ENCODE measurements at places on chromosomes 11 and 22. TPM values are rescaled to one million over a fixed set of nuclear protein-coding genes. Genes with fewer than 3 reads are reported as not detected.

The ACR gene
- not detected for total RNA-seq

The DEUP1 gene
- not detected for total RNA-seq

DNA sequence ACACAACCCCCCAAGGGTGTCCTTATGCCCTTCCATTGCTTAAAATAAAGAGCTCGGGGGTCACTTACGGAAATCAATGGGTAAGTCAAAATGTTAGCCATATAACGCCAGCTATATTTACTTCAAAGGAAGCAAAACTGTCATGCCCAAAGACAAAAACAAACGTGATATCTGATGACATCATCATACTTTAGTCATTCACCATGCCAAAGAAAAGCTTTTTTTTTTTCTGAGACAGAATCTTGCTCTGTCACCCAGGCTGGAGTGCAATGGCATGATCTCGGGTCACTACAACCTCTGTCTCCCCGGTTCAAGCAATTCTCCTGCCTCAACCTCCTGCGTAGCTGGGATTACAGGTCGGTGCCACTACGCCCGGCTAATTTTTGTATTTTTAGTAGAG is 47.7 kb upstream of the SC5D start:
- no peak for DNase-seq

GRCh38 chr11:92979176-92979575 is 9.7 kb downstream of the MTNR1B start:
- no peak for DNase-seq

DNA sequence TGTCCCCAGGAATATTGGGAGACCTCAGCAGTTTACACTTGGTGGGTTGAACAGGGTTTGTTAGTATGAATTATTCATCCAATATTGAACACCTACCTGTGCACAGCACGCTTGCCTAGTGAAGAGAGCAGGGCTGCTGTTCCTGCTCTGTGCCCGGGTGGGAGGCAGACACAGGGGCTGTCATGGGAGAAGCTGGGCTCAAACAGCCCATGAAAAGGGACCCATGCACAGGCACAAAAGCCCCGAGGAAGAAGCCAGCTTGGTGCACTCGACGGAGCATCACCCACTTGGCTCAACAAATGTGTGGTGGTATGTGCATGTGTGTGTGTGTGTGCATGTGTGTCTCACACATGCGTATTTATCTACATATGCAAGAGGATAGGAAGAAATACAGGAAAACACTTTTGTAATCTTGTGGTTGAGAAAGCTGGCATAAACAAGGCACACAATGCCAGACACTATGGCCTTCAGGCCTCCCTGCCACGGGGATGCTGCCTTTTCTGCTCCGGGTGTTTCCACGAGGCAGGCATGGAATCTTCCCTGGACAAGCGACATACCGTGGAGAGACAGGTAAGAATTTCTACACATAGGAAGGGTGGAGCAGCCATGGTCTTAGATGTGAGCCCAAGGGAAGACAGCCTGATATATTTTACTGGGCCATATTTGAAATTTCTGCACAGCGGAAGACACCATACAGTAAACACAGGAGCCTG is 5.0 kb upstream of the APOBEC3A start:
- DNase-seq = no peak

DNA sequence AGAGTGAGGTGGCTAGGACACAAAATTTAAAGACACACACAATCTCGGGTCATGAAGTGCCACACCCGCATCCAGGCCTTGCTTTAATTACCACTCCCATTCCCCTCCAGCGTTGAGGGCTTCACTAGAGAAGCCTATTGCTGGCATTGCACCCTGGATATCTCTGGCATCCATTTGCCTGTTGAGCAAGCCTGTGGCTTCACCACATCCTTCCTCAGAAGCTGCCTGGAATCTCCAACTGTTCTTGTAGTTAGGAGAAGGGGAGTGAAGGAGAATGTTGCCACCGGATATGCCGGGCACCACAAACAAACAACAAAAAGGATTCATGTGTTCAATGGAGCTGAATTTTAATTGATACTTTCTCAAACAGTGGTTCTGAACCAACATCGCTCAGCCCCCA is 34.4 kb upstream of the RCN1 start:
- DNase-seq = no peak

GRCh38 chr11:124123622-124124021 is 8.4 kb downstream of the VWA5A start:
- no peak for DNase-seq

DNA sequence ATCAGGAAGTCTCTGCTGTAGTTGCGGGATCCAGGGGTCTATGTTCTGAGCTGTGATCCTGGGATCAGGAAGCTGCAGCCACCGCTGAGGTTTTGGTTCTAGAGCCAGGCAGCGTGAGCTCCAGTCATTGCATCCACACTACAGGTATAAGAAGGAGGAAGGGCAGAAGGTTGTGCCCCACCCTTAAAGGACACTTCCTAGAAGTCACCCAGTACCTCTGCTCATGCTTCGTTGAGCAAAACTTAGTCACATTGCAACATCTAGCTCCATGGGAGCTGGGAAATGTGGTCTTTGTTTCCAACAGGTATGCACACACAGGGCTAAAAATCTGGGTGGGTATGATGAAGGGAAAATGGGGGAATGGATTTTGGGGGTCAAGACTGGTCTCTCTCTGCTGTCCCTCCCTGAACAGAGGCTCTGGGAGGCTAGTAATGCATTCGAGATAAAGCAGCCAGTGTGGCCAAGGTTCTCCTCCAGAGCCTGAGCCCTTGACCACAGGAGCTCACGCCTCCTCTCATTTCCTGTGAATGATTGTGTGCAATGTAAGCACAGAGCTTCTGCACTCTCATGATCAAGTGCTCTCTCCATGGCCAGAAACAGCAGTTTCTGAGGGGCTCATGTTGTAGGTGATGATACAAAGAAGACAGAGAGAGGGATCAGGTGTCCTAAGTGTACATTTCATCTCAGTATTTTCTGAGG is 86.8 kb upstream of the OR4B1 start:
- DNase-seq = no peak

DNA sequence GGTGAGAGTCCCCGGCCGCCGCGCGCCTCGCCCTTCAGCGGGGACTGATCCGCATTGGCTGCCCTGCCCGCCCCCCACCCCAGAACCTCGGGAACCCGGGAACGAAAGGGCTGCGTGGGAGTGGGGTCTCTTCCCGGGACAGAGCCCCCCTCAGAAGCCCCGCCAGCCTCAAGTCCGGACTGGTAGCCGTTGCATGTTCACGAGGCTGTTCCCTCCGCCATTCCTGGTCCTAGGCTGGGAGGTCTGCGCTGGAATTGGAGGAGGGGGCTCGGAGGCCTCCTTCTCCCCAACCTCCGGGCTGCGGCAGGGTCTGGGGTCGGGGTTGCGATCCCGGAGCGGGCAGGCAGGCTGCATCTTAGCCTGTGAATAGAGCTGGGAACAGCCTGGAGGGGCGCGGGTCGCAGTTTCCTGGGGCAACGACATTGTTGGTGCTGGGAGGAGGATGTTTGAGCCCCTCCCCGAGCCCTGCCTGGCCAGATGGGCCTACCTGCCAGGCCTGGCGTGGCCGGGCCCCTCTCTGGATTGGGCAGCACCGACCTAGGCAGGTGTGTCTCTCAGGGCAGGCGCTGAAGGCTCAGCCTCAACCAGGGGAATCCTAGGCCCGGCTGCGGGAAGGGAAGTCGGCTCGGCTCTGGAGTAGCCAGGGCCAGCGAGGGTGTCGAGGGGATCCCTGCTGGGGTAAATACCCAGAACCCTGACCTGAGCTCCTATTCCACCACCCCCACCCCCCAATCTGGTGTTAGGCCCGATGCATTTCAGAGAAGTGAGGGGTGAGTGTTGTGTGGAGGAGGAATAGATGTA is 670 bp downstream of the MAPK8IP1 start:
- no peak for DNase-seq
